ENCODE measurements at places on chromosomes 13 and 19.

DNA sequence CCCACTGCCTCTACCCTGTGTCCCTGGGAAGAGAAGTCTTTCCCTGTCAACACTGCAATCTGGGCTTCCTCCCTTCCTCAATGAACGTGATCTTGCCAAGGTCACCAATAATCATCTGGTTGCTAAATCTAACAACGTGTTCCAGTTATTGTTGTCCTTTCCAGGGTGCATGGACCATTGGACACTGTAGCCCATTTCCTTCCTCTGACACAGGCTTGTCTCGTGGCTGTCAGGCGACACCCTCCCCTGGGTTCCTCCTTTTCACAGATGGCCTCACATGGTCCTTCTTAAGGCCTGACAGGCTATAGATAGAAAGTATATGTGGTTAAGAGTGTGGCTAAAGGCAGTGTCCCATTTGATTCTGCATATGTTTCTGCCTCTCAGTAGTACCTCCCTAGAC is 67.7 kb upstream of the STARD13 start:
- peaks cover 43% of the 10 kb centered on the region for H3K4me1 ChIP-seq
- no peak for DNase-seq
- no peak overlapping the region for H3K27ac ChIP-seq
- H3K36me3 ChIP-seq = peaks cover 4% of the 10 kb centered on the region

DNA sequence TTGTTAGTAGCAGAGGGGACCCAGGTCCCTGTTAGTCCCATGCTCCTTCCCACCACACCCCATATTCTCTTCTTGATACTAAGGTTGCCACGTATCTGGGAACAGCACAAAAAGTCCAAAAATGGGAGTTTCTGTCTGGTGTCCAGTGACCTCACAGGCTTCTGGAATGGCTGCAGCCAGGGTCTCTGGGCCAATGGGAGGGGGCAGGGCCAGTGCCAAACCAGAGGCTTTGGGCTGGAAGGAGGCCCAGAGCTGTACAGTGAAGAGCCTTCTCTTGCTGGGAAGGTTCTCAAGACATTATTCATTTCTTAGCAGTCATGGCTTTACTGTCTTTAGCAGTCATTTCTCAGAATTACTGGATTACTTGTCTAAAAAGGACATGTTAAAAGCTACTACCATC is 119.2 kb downstream of the FRY start:
- no peak overlapping the region for H3K27ac ChIP-seq
- no peaks in the 10 kb centered on the region for H3K36me3 ChIP-seq
- H3K4me1 ChIP-seq = peaks cover 5% of the 10 kb centered on the region
- H3K4me3 ChIP-seq = no peak overlapping the region

DNA sequence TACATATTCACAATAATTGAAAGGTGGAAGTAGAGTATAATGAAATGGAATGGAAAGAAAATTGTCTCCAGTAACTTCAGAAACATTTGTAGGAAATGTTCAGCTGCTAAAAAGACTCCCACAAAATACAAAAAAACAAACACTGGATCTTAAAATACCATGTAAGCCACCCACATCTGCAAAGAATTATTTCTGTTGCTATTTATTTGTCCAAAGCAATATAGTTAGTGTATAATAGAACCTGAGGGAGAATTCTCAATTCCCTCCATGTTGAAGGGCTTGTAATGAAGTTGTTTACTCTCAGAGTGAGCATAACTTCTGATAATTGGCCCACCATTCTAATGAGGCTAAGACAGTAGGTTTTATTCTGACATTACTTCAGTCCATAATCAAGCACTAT is 37.4 kb upstream of the KLF12 start:
- DNase-seq = no peak
- no peaks in the 10 kb centered on the region for H3K4me1 ChIP-seq
- H3K36me3 ChIP-seq = no peaks in the 10 kb centered on the region
- H3K27ac ChIP-seq = no peak overlapping the region
- no peak overlapping the region for H3K4me3 ChIP-seq

DNA sequence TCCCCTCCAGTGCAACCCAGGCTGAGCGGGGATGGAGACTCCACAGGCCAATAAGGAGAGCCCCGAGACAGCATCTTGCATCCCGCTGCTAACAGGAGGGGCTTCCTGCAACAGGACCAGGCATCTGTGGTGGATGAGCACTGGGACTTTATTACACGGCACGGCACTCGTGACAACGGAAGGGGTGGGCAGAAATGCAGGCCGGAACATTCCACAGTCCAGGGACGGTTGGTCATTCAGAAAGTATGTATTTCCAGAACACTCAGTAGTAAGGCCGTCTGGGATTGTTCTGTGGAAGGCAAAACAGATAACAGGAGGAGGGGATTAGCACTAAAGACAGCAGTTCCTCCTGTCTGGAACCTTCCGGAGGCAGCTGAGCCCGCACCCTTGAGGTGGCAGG is 3.3 kb upstream of the TM6SF2 start:
- H3K27ac ChIP-seq = no peak overlapping the region
- no peak overlapping the region for H3K4me3 ChIP-seq

- H3K27ac ChIP-seq = no peak overlapping the region
- peaks cover 29% of the 10 kb centered on the region for H3K36me3 ChIP-seq
- no peaks in the 10 kb centered on the region for H3K27me3 ChIP-seq
- DNase-seq = no peak
- no peak overlapping the region for H3K4me3 ChIP-seq
Observed at GRCh38 chr19:2166741-2167738, 3.3 kb downstream of the DOT1L start.

- no peaks in the 10 kb centered on the region for H3K36me3 ChIP-seq
- peak; percentile 24 for DNase-seq
- no peak within 1 kb of the TSS for H3K27ac ChIP-seq
- peaks cover 13% of the 10 kb centered on the region for H3K4me1 ChIP-seq
- no peak within 1 kb of the TSS for H3K4me3 ChIP-seq
Observed at GRCh38 chr19:40217934-40218890, at the start of gene TTC9B. TTC9B (minus strand) TSS chr19:40218384; CDS start chr19:40218381, 3 bp downstream.

DNA sequence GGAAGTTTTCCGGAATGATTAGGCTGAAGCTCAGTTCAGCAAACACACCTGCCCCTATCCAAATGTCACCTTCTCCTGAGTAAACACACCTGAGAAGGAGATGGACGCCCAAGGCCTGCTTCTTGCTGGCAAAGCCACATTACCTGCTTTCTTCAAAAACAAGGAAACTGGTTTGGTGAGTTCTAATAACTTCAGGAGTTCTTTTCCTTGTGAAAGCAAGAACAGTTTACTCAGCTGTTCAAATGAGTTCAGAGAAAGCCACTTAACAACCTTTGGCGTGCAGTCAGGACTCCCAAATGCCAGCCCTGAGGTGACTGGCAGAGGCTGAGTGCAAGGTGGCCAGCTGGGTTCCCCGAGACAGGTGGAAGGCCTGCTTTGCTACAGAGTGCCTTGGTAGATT is 160.5 kb downstream of the STK24 start:
- H3K27ac ChIP-seq = no peak overlapping the region
- peaks cover 33% of the 10 kb centered on the region for H3K36me3 ChIP-seq
- H3K27me3 ChIP-seq = no peaks in the 10 kb centered on the region
- no peak overlapping the region for H3K4me3 ChIP-seq
- DNase-seq = no peak

DNA sequence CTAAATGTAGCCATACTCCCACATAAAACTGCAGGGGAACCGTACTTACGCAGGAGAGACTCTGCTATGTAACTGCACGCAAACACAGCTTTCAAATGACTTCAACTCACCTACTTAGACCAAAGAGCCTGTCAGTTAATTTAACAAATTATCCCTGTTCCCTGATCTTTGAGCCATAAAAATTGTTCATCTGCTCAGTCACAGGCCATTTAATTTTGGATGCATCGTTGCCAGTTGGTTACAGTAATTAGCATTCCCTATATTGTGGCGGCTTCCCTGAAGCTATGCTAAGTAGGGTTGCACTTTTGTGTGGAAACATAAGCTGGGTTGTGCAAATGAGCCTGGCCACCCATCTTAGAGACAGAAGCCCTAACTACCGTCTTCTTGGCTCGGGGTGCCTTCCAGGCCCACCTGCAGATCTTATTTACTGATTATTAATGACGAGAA is 21.2 kb upstream of the OBI1 start:
- DNase-seq = no peak
- no peaks in the 10 kb centered on the region for H3K27me3 ChIP-seq
- H3K4me3 ChIP-seq = no peak overlapping the region
- H3K36me3 ChIP-seq = no peaks in the 10 kb centered on the region
- no peaks in the 10 kb centered on the region for H3K4me1 ChIP-seq

GRCh38 chr13:94291631-94292322 is 187.7 kb downstream of the DCT start:
- H3K36me3 ChIP-seq = no peaks in the 10 kb centered on the region
- H3K27me3 ChIP-seq = no peaks in the 10 kb centered on the region
- no peak for DNase-seq
- H3K4me1 ChIP-seq = no peaks in the 10 kb centered on the region
- H3K27ac ChIP-seq = no peak overlapping the region

DNA sequence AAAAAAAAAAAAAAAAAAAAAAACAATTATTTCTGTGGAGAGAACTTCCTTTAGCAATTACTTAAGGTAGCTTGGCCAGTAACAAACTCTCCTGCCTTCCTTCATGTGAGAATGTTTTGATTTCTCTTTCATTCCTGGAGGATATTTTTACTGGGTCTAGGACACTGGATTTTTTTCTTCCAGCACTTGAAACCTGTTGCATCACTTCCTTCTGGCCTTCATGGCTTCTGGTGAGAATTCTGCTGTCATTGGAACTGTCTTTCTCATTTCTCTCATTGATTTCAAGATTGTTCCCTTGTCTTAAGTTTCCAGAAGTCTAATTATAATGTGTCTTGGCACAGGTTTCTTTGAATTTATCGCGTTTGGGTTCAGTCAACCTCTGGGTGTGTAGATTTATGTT is 19.3 kb upstream of the RAB20 start:
- H3K27me3 ChIP-seq = peaks cover 26% of the 10 kb centered on the region
- H3K36me3 ChIP-seq = no peaks in the 10 kb centered on the region
- H3K4me1 ChIP-seq = no peaks in the 10 kb centered on the region
- DNase-seq = no peak
- no peak overlapping the region for H3K4me3 ChIP-seq

DNA sequence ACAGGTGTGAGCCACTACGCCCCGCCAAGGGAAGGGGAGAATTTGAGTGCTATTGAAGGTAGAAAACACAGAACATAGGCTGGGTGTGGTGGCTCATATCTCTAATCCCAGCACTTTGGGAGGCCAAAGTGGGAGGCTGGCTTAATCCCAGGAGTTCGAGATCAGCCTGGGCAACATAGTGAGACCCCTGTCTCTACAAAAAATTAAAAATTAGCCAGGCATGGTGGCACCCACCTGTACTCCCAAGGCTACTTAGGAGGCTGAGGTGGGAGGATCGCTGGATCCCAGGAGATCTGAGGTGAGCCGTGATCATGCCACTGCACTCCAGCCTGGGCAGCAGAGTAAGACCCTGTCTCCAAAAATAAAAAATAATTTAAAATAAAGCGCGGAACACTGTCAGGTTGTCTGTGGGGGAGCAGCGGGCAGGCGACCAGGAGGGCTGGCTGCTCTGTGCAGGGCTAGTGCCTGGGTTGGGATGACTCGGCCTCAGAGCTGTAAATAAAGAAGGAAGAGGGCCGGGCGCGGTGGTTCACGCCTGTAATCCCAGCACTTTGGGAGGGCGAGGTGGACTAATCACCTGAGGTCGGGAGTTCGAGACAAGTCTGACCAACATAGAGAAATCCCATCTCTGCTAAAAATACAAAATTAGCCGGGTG is 41.0 kb downstream of the LTBP4 start:
- no peak for DNase-seq
- H3K4me3 ChIP-seq = no peak overlapping the region
- no peak overlapping the region for H3K27ac ChIP-seq
- no peaks in the 10 kb centered on the region for H3K27me3 ChIP-seq
- H3K4me1 ChIP-seq = peaks cover 50% of the 10 kb centered on the region

DNA sequence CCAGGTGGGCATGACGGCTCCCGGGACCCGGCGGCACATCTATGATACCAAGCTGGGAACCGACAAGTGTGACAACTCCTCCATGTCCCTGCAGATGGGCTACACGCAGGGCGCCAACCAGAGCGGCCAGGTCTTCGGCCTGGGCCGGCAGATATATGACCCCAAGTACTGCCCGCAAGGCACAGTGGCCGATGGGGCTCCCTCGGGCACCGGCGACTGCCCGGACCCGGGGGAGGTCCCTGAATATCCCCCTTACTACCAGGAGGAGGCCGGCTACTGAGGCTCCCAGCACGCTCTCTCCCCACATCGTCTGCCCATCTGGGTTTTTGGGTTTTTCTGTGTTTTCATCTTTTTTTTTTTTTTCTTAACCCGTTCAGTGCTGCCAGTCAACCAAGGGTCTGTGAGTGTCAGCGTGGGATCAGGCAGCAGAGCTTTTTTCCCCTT is 2.3 kb upstream of the ABCA7 start:
- DNase-seq = no peak
- H3K4me1 ChIP-seq = peaks cover 48% of the 10 kb centered on the region
- H3K27me3 ChIP-seq = no peaks in the 10 kb centered on the region
- peaks cover 55% of the 10 kb centered on the region for H3K36me3 ChIP-seq
- H3K27ac ChIP-seq = no peak overlapping the region

- peak overlapping the region; percentile 24 for H3K4me3 ChIP-seq
- H3K27me3 ChIP-seq = peaks cover 13% of the 10 kb centered on the region
- H3K4me1 ChIP-seq = peaks cover 19% of the 10 kb centered on the region
- DNase-seq = no peak
Observed at GRCh38 chr19:48646722-48647216, 782 bp upstream of the CA11 start.
